ENCODE measurements at places on chromosomes 13 and 19.

GRCh38 chr19:39060171-39060570 is 24.0 kb upstream of the ACP7 start:
- no peak for DNase-seq

DNA sequence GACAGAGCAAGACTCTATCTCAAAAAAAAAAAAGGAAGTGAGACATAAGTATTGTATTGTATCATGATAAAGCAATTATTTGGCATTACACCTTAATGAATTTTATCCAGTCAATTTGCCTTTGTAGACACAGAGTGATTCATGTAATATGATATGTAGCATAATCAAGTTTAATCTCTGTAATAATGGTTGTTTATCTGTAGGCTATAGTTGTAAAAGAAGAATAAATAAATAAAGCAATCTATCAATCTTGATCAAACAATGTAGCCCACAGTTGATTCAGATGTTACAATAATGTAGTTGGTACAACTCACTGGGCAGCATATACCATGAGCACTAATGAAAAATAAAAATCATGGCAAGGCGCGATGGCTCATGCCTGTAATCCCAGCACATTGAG is 28.5 kb upstream of the CEACAM20 start:
- DNase-seq: no peak

GRCh38 chr13:98779695-98780094 is 27.2 kb upstream of the SLC15A1 start:
- no peak for DNase-seq

DNA sequence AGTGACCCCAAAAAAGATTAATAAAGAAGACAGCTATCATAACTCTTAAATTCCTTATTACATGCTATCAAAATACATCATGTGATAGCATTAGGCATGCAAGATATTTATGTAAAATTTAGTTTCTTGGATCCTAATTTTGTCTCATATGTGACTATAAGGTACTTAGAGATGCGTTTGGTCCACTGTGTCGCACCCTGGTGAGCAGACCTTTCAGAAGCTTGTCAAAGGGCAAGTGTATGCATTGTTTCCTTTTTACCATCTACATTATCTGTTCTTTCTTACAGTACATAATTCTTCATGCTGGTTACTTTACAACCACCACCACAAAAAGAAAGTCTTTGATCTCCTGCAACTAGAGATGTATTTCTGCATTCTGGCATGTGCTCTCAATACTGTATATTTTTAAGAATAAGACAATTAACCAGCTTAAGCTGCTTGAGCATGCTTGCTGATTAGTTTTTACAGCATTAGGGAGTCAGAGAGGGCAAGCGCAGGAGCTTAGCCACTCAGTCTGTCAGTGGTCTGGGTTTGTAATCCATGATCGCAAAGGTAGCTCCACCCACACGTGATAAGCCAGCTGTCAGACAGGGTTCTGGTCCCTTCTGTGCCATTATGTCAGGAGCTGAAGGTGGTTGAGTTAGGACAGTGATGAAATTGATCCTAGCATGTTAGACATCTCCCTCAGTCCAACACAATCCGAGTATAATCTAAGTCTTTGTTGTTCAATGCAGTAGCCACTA is 500.9 kb downstream of the MYO16 start:
- no peak for DNase-seq

- DNase-seq: no peak
Measured at GRCh38 chr13:23903906-23904280, 6.6 kb upstream of the C1QTNF9B start.

- DNase-seq: no peak
Measured at GRCh38 chr19:45556835-45557234, 27.8 kb downstream of the OPA3 start.

DNA sequence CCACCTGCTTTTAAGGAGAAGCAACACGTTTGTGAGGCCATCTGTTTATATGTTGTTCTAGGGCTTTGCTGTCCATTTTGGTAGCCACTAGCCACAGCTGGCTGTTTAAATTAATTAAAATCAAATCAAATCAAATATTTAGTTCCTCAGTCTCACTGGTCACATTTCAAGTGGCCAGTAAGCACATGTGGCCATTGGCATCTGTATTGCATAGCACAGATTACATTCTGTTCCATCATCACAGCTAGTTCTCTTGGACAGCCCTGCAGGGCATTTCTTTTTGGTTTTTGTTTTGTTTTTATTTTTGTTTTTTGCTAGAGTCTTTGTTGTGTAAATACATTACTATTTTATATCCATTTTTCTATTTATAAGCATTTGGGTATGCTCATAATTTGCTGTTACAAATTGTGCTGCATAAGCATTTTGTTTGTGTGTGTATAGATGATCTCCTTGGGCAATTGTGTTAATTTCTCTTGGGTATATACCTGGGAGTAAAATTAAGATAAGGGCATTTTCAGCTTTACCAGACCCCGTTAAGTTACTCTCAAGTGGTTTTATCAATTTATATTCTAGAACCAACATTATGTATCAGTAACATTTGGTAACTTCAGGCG is 31.3 kb downstream of the SAE1 start:
- no peak for DNase-seq

DNA sequence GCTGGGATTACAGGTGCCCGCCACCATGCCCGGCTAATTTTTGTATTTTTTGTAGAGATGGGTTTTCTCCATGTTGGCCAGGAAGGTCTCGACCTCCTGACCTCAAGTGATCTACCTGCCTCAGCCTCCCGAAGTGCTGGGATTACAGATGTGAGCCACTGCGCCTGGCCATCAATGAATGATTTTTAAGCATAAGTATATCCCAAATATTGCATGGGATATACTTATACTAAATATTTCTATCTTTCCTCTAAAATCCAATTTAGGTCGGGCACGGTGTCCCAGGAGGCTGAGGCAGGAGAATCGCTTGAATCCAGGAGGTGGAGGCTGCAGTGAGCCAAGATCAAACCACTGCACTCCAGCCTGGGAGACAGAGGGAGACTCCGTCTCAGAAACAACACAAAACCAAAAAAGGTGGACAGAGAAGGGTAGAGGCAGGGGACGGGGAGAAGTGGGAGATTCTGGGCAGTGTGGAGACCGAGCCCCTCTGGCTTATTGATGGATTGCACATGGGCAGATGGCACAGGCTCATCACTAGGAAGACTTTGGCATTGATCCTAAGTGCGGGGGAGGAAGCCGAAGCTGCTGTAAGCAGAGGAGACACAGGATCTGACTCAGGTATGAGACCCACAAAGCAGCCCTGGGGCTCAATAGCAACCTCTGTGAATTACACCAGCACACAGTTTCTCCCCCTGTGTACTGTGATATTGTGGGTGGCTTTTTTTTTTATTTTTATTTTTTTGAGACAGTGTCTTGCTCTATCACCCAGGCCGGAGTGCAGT is 13.5 kb downstream of the ARRDC5 start:
- no peak for DNase-seq

DNA sequence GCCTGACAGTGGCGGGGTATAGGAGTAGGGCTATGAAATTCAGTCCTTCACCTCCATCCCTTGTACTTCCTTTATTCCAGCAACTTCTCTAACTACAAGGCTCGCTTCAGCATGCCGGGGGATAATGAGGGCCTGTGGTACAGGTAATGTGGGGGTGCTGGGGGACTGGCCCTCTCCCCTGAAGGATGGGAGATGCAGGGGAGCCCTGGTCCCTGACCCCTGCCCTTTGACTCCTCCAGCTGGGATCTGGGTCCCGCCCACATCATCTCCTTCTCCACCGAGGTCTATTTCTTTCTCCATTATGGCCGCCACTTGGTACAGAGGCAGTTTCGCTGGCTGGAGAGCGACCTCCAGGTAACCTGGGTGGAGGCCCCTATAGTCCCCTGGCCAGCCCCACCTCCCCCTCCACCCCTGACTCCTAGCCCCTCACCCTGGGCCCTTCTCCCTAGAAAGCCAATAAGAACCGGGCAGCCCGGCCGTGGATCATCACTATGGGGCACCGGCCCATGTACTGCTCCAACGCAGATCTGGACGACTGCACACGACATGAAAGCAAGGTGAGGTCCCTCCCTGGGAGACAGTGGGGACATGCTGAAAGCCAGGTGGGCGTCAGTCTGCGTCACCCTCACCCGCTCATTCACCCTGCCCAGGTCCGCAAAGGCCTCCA is 16.5 kb downstream of the ACP7 start:
- no peak for DNase-seq

GRCh38 chr13:26616126-26616525 is 58.6 kb downstream of the WASF3 start:
- no peak for DNase-seq

DNA sequence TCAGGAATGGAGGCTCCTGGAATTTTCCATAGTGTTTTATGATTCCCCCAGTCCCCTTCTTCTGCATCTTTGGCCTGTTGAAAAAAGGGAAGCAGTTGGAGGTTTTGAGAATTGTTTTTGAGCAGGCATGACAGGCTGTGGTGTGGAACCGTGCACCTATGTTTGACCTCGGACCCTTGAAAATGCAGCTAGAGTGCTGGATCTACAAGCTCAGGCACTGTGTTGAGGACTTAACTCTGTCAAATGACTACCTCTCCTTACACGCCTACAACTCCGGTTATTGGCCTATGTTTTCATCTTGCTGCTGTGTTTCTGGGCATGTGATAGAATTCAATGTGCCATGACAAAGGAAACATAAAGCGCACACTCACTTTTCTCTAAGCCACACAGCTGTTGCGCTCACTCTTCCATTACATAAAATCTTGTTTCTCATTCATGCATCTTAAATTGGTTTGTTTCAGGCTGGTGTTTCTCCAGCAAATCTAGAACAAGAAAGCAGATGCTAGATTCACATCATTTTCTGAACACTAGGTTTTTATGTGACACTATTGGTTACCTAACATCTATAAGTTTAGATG is 616.6 kb downstream of the FGF9 start:
- DNase-seq: no peak

DNA sequence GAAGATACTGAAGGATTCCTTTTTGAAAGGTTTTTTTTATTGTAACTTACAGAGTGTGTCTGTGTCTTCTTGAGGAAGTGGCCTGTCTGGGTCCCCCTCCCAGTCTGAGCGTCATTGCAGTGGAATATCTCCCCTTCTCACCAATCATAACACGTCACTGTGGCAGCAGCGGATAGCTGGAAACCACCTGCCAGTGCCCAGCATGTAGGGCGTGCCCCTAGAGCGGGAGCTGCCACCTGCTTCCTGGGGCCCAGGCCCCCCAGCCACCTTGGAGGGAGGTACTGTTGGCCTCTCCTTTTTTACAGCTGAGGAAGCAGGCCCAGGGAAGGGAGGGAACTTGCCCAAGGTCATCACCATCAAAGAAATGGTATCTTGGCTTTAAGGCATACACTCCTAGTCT is 4.6 kb upstream of the DNM2 start:
- DNase-seq: no peak

- no peak for DNase-seq
Measured at GRCh38 chr13:95301968-95302393, 730 bp upstream of the ABCC4 start.

DNA sequence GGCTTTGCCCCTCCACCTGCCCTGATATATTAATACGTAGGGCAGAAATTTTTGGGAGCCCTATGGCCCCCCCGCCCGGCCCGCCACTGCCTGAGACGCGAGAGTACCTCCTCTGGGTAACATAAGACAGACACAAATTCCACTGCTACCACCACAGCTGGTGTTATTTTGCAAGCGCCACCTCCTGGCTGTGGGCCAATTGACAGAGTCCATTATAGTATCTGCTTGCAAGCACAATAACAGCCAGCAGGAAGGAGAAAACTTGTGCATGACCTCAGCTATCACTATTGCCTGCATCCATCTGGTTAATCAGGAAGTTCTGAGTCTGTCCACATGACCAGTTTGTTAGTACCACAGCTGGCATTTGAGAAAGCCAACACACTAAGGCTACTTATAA is 25.3 kb upstream of the OR10H2 start:
- no peak for DNase-seq

DNA sequence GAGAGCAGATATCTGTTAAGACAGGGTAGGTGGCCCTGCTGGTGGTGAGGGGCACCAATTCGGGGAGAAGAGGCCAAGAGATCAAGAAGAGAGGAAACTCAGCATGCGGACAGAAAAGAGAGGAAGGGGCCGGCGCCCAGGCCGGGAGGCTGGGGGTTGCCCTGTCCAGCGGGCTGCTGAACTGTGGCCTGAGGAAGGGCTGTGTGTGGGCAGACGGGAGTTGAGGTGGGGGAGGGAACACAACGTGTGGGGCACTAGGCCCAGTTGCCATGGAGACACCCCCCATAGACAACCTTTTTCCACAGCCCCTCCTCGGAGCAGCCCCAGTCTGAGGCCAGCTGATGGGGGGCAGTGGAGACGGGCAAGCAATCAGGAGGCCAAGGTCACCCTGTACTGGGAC is 2.5 kb upstream of the CACNG8 start:
- no peak for DNase-seq

DNA sequence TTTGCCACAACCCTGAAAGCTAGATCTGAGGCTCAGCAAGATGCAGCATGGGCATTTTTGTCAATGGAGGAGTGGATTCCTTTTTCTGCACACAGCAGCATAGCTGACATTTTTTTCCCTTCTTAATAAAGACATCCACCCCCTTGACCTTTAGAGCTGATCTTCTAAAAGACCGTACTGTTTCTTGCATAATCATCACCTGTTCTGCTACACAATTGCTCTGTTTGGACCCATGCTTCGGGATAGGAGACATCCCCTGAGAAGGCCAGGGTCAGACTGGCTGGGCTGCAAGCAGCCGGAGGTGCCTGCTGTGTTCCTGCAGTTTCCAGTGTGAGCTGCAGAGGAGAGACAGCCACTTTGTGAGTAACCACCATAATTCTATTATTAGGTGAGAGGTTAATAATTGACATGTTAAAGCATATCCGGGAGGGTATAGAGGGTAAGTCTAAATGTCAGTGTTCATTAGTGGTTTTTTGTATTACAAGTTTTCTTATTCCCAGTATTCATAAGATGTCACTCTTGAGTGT is 108.5 kb upstream of the C1QTNF9B start:
- no peak for DNase-seq

DNA sequence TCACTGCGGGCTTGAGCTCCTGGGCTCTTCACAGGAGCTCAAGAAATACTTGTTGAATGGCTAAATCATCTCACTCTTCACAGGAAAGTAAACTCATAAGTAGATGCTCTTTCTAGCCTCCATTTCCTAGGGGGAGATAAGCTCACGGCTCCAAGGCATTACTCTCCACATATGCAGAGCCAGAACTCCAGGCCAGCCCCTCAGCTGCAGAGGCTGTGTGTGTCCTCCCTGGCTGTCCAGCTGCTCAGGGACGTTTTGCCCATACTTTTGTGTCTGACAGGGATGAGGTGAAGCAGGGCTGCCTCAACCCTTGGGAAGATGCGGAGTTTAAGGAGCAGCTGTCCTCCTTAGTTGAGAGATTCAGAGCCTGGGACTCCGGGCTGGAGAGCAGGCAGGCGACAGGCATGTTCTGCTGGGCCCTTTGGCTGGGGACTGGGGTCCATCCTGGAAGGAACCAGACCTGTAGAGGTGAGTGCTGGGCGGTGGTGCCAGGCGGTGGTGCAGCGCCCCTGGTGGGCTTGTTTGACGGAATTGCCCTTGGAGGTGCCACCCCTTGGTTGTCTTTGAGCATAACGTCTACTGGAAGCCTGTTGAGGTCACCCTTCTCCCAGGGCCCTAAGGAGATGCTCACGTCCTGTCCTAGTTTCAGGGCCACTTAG is 20.5 kb upstream of the SLC15A1 start:
- no peak for DNase-seq

Data from stimulated activated CD4-positive, alpha-beta T cell treated with anti-CD3 and anti-CD28 coated beads, Interleukin-1b, Interleukin-23, amount 100 ng/mL, for 4 hours (primary cell).